ENCODE measurements at places on chromosomes 16 and 17.

- DNase-seq = no peak
These were observed 14.4 kb downstream of the KIF2B start for GRCh38 chr17:53837131-53837530.

- DNase-seq = no peak
These were observed 41.8 kb downstream of the BRD7 start for GRCh38 chr16:50326835-50327465.

DNA sequence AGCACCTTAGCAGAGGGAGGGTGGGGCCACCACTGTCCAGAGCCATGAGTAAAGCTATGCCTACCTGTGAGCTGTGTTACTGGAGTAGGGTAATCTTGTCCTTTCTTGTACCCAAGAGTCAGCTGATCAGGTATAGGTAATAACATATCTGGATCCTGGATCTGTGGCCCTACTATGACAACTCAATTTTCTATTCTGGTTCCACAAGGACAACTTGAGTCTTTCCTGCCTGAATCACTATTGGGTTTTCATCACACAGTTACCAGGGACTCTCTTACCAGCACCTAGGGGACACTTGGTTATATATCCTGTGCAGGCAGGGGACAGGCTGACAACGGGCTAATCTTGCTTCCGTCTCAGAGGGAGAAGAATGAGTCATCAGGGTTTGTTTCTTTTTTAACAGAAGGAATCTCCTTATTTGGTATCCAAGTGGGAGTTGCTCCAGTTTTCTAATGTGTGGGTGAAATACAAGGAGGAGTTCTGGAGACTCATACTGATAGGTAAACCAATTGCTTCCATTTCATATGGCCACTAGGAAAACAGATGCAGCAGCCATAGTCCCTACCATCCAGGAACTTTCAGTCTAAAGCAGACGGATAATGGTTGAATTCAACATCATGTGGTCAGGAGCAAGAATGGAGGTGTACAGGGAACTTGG lies 6.8 kb downstream of the ZNF267 start:
- DNase-seq = no peak

- no peak for DNase-seq
These were observed 1.0 kb downstream of the NME2 start for GRCh38 chr17:51166987-51167931.

GRCh38 chr17:9279893-9280292 lies 258.6 kb downstream of the NTN1 start:
- DNase-seq = no peak

GRCh38 chr16:554640-555365 lies 5.4 kb upstream of the PRR35 start:
- DNase-seq = no peak

Data from anterior cingulate cortex (tissue), 58 donors.